ENCODE measurements at places on chromosomes 4 and X.

DNA sequence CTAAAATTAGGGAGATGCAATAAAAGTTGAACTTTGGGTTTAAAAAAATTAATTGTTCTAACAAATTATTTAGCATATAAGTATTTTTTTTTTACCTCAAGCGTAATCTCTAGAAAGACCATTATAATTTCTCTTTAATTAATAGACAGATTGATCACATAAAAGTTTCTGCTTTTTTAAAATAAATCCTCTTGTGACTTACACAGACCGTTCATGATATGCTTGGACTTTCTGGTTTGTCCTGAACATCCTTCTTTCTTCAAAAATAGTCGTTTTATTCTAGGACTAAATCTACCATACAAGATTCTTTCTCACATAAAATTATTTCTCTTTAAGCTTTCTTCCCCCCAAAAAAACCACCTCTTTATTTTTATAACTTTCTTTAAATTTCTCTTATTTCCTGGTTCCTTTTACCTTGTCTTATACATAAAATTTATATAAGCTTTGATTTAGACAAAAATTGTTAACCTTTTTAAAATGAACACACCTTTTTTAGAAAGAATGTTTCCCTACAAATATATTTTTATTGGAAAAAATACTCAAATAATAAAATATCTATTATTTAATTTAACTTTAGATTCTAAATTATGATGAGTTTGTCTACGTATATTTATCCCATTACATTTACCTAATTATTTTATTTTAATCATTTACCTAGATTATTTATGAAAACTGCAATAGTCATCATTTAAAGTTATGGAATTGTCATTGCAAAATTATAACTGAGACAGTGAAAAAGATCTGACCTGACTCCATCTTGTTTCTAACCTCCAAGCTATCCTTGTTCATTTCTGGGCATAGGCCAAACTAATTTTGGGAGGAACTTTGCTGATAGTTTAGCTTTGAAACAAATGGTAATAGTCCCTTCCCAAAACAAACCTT lies 37.6 kb downstream of the PGRMC2 start:
- no peak for DNase-seq

DNA sequence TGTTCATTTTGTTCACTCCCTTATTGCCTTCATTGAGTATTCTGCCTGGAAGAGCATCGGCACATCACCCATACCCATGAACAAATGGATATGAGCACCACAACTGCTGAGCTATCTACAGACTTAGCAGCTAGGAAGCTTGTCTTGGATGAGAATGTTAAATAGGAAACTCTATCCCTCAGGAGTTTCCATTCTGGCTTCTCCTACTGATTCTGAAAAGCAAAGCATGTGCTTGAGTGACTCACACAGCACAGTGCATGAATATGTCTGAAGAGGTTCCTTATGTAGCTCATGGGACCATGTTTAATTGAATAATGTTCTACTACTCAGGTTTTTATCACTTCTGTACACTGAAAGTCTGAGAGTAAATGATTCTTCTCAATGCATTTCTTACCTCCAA lies 57.3 kb upstream of the MXRA5 start:
- DNase-seq, result no peak

DNA sequence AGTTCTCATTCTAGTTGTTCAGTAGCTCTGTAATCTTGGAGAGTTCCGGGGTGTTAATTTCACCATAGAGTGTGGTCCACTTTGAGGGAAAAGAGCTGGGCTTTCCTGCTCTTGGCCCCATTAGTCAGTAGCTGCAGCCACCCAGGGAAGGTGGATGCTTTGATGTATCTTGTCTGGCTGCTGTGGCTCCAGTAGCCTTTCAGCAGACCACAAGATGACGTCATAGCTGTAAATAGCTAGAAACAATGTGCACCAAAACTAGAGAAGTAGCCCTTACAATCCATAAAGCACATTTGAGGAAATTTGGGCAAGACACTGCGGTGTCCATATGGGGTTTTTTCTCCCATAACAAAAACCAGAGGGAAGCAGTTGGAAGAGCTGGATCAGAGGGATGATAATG lies 32.9 kb upstream of the PRPS2 start:
- no peak for DNase-seq

DNA sequence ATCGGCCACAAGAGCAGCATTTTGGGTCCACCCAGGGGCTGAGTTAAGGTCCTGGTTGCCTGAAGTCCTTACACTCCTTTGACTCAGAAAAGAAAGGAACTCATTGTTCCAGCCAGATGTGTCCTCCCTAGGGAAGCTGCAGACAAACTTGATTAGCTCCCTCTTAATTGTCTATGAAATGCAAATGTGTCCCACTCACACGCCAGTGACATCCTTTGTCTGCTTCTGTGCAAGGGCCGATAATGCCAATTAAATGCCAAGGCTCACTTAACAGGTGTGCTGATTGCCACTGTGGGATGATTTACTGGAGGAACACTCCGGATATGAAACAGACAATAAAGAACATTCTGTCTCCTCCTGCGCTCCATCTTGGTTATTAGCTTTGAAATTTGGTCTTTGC lies 332.9 kb upstream of the CPEB2 start:
- no peak for DNase-seq

GRCh38 chr4:14043203-14043602 lies 415.7 kb upstream of the BOD1L1 start:
- no peak for DNase-seq

DNA sequence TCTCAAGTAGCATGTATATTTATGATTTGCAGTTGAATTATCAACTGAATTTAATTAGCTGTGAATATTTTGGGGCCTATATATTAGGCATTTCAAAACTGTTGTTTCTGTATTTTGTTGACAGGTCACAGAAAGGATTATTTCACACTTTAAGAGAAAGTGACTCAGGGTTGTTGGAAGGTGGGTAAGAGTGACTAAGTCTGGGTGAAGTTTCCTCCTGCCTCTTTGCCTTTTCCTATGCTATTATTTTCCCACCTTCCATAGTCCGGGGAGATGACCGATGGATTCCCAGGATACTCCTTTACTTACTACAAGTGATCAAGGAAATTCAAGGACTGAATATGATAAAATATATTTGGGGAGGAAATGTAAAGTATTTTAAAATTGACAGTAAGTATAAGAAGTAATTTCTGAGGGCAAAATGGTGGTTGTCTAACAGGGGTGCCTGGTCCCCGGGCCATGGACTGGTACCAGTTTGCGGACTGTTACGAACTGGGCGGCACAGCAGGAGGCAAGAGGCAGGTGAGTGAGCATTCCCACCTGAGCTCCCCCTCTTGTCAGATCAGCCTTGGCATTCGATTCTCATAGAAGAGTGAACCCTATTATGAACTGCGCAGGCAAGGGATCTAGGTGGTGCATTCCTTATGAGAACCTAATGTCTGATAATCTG lies 175.5 kb upstream of the GPRIN3 start:
- no peak for DNase-seq

- no peak for DNase-seq
Measured at GRCh38 chr4:95362906-95363558, 185.7 kb downstream of the UNC5C start.

- DNase-seq, result no peak
Measured at GRCh38 chr4:106299977-106300376, 16.0 kb downstream of the TBCK start.

GRCh38 chr4:150673793-150674192 lies 91.8 kb downstream of the MAB21L2 start:
- no peak for DNase-seq

GRCh38 chr4:77845400-77845799 lies 17.2 kb upstream of the MRPL1 start:
- DNase-seq, result no peak

DNA sequence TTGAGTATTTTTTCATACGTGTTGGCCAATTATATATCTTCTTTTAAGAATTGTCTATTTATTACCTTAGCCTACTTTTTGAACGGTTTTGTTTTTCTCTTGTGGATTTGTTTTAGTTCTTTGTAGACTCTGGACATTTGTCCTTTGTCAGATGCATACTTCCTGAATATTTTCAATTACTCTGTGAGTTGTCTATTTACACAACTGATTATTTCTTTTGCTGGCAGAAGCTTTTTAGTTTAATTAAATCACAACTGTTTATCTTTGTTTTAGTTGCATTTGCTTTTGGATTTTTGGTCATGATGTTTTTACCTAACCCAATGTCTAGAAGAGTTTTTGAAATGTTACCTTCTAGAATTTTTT lies 19.6 kb downstream of the UGT2B7 start:
- DNase-seq, result no peak

DNA sequence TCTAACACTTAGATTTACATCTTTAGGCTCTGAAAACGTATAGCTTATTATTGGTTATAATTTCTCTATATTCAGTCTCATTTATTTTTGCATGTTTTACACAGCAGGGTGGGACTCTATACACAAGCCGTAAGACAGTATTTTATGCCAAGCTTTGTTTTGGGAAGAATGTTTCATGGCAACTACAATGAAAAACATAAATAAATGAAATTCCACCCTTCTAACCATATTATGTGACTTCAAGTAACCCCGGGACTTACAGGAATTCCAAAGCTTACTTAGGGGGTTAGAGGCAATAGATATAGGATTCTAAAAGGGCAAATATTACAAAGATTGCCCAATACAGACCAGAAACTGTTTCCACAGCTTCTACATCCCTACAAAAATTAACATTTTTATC lies 370.9 kb downstream of the PRR32 start:
- no peak for DNase-seq

DNA sequence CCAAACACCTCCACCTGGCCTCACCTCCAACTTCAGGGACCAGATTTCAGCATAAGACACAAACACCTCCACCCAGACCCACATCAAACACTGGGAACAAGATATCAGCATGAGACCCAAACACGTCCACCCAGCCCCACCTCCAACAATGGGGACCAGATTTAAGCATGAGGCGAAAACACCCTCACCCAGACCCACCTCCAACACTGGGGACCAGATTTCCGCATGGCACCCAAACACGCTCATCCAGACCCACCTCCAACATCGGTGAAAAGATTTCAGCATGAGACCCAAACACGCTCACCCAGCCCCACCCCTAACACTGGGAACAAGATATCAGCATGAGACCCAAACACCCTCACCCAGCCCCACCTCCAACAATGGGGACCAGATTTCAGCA lies 210.0 kb downstream of the ASMT start:
- DNase-seq, result no peak

DNA sequence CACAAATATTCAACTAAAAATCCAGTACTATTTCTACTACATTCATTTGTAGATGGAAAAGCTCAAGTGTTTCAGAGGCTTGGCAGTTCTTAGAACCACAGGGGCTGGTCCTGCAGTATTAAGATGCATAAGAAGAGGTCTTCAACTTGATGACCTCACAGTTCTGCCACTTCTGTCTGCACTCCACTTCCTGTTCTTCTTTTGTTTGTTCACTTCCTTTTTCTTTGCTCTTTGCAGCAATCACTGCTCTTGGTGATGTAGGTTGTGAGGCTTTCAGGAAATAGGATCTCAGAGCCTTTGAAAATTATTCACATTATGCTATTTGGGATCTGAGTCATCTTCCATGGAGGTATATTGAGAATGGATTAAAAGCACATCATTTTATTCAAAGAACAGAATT lies 602.0 kb upstream of the CPEB2 start:
- DNase-seq, result no peak

DNA sequence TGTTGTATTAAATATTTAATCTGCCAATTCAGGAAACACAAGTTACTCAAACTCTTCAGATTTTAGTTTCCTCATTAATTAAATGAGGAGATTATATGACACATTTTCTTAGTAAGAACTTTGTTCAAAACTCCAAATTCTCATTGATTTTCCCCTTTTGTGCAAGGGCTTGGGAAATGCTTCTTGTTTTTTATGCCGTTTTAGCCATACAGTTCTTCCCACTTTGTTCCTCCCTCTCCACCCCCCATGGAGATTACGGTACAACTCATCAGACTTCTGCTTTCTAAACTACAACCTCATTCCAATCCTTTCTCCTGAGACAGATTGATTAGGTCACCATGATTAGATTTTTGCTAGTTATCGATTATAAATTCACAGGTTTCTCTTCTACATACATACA lies 10.9 kb upstream of the BBS7 start:
- DNase-seq, result no peak

DNA sequence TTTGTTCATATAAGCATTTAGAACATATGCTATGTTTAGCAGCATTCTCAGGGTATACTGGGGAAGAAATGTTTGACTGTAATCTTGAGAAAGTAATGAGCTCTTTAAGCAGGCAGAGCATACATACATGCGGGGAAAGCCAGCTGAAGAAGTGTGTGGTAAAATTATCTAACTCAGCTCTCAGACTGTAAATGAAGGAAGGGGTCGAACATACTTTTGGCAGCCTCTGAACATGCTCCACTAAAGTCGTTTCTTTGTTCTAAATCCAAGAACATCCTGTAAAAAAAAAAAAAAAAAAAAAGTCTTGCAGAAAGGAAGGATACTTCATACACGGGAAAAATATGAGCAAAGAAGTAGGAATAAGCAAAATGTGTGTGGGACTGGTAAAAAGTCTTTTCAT lies 224.8 kb downstream of the GRID2 start:
- DNase-seq, result no peak

- DNase-seq, result no peak
Measured at GRCh38 chrX:130216320-130216719, 44.6 kb downstream of the RAB33A start.

- no peak for DNase-seq
Measured at GRCh38 chr4:112234952-112235609, 3.5 kb downstream of the AP1AR start.

- DNase-seq, result no peak
Measured at GRCh38 chr4:75733369-75733768, 9.0 kb downstream of the USO1 start.

DNA sequence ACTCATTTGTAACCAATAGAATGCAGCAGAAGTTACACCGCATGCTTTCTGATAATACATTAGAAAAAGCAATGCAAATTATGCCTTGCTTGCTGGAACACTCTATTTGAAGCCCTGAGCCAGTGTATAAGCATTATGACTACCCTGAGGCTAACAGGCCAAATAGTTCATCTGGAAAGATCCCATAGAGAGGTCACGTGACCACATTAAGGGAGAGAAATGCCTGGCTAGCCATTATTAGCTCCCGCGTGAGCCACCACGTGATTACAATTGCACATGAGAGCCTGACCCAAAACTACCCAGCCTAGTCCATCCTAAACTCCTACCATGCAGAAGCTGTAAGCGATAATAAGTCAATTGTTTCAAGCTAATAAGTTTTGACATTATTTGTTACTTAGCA lies 472.9 kb upstream of the GALNTL6 start:
- no peak for DNase-seq

GRCh38 chrX:31543634-31544033 lies 471.8 kb upstream of the FTHL17 start:
- DNase-seq, result no peak

DNA sequence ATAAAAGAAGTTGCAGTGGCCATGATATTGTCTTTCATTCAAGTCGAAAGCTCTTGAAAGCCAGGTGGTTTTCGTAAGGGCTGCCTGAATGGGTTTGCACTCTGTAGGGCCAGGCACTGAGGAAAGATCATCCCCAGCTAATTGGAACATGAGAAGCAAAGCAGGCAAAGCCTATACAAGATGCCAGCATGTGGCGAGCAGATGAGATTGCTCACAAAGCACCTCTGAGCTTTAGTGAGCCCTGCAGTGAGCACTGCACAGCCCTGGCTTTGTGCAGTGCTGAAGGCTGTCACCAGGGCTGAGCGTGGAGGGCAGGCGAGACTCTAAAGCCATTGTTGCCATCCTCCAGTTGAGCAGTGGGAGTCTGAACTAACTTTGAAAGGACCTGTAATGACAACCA lies 53.8 kb downstream of the HADH start:
- no peak for DNase-seq

GRCh38 chr4:128241425-128241913 lies 46.1 kb downstream of the PGRMC2 start:
- no peak for DNase-seq
